SW480 (cell line): ENCODE measurements at places on chromosomes 1 and 21.

GRCh38 chr21:30337772-30338171 is 278 bp upstream of the KRTAP27-1 start:
- DNase-seq, result no peak

GRCh38 chr1:196637606-196638005 is 14.2 kb upstream of the CFH start:
- DNase-seq, result no peak

- DNase-seq, result no peak
These were observed 397.5 kb upstream of the PLXNA2 start for GRCh38 chr1:208641579-208642280.

DNA sequence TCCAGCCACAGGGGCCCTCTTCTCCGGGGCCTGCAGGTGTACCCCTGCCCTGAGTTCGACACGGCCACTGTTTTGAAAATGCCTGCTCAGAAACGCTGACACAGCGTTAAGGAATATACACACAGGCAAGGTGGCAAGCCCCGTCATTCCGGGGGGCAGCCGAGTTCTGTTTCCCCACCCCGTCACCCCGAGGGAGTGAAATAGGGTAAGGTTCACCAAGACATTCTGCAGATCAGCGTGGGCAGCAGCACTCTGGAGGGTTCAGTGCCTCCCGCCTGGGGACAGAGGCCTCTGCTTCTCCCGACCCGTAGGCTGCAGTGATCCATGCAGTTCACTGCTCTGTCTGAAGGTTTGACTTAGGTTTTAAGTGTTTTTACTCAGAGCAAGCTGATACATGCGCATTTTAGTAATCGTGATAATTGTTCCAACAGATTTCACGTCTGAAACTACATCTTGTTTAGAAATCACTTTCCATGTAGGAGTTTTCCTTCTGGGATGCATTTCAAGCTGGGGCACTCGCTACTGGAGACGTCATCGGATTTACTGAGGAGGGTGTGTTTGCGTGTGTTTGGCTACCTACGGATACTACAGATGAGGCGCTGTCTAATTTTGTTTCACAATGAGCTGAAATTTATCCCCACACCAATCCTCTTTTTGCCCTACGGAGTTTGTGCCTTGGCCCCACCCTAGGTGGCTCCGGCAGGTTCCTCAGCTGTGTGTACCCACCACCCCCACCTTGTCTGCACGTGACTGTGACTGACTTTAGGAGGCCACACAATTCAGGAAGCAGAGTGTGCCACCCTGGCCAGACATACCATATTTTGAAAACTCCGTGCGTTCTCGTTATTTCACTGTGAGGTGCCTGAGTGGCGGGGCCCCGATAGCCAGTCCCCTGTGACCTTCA is 63.5 kb downstream of the AGPAT3 start:
- no peak for DNase-seq

GRCh38 chr21:31707499-31707898 is 24.4 kb downstream of the SCAF4 start:
- DNase-seq, result no peak

GRCh38 chr1:94236013-94236491 is 1.3 kb downstream of the ARHGAP29 start:
- DNase-seq, result no peak

GRCh38 chr1:31632649-31633048 is 12.0 kb downstream of the PEF1 start:
- DNase-seq, result no peak

DNA sequence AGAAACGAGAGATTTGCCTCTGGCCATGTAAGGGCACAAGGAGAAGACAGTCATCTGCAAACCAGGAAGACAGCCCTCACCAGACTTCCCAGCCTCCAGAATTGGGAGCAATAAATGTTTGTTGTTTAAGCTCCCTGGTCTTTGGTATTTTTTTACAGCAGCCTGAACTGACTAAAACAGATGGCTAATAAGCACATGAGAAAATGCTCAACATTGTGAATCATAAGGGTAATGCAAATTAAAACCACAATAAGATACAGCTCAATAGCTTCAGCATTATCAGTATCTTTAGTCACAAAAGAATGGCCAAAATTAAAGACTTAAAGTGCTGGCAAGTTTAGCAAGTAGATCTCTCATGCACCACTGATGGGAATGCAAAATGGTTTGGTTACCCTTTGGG is 11.7 kb downstream of the UBE2G2 start:
- DNase-seq, result no peak

GRCh38 chr1:19186001-19186400 is 24.1 kb downstream of the UBR4 start:
- no peak for DNase-seq

- no peak for DNase-seq
These were observed 214.5 kb downstream of the TBX15 start for GRCh38 chr1:118773656-118774055.

DNA sequence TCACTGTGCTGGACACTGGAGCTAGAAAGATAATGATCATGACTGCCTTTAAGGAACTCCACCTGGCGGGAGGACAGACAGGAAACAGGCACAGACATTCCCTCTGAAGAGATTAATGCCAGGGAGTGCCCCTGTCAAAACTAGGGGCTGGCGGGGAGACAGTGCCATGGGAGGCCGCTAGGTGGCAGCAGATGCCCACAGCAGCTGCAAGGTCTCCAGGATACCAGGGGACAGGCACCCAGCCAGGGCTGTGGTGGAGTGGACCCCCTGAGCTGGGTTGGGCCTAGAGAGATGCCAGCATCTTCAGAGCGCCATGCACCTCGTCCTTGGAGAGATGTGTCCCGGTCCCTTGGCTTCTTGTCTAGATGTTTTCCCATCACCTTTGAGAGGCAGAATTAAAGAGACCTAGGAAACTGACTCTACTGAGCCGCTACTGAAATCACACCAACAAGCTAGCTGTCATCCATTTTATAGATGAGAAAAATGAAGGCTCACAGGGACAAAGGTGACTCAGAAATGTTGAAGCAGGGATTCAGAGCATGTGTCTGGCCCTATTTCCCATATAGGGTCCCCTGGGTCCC is 3.6 kb downstream of the REN start:
- DNase-seq, result peak; percentile 82

DNA sequence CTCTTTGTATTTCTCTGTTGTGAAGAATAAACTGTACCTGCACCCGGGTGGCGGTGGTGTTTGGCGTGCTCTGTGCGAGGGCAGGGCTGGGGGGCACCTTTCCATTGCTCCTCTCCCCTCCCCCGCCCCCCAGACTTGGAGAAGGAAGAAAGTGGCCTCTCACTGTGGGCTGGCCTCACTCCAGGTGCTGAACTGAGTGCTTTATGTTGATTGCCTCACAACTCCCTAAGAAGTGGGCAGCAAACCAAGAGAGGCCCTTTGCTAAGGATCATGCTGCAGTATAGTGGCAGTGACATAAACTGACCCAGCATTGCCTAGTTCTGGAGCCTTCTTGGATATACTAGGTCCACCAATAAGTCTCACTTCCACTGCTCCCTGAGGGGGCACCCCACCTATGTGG is 20.2 kb downstream of the A3GALT2 start:
- DNase-seq, result no peak

DNA sequence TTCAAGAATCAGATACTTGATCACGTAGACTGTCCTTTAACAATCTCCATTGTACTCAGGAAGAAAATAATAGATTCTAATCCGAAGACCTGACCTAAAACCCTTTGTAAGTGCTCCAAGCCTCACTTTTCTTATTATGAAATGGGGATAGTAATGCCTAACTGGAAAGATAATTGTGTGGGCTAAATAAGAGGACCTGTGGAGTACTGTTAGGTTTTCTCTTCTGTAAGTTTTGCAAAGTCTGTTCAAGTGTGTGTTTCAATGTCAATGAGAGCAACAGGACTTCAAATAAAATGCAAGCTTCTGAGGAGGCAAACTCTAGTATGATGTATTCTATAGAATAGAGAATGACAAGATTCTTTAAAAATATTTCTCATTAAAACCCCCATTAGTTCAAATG is 348.6 kb downstream of the USP25 start:
- DNase-seq, result no peak

- no peak for DNase-seq
These were observed 221.4 kb upstream of the L1TD1 start for GRCh38 chr1:61973100-61973837.

GRCh38 chr1:32208469-32208868 is 420 bp upstream of the DCDC2B start:
- no peak for DNase-seq

- no peak for DNase-seq
These were observed 224.6 kb upstream of the RAB4A start for GRCh38 chr1:229046251-229046853.

- no peak for DNase-seq
These were observed 1.9 kb upstream of the GPR88 start for GRCh38 chr1:100536031-100536430.

- DNase-seq, result no peak
These were observed 4.8 kb upstream of the IL24 start for GRCh38 chr1:206892351-206892984.

GRCh38 chr21:43754948-43755781 is 20.9 kb downstream of the CSTB start:
- no peak for DNase-seq

DNA sequence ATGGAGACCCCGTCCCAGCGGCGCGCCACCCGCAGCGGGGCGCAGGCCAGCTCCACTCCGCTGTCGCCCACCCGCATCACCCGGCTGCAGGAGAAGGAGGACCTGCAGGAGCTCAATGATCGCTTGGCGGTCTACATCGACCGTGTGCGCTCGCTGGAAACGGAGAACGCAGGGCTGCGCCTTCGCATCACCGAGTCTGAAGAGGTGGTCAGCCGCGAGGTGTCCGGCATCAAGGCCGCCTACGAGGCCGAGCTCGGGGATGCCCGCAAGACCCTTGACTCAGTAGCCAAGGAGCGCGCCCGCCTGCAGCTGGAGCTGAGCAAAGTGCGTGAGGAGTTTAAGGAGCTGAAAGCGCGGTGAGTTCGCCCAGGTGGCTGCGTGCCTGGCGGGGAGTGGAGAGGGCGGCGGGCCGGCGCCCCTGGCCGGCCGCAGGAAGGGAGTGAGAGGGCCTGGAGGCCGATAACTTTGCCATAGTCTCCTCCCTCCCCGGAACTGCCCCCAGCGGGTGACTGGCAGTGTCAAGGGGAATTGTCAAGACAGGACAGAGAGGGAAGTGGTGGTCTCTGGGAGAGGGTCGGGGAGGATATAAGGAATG is 505 bp downstream of the LMNA start:
- no peak for DNase-seq

DNA sequence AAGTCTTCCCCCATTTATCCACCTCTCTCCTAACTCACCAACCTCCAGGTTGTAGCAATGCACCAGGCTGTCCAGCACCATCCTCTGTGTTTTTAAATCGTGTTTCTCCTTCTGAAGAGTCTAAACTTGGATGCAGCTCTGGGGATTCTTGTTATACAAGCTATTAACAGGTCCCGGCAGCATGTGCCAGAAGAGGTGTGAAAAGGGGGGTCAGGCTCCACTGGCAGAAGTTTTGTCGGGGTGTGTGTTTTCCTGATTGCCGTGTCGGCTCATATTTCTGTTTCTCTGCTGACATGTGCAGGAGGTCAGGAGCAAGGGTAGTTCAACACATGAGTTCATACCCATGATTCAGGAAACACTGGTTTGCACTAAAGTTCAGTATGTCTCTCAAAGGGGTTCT is 658.6 kb upstream of the CAMK1G start:
- no peak for DNase-seq

DNA sequence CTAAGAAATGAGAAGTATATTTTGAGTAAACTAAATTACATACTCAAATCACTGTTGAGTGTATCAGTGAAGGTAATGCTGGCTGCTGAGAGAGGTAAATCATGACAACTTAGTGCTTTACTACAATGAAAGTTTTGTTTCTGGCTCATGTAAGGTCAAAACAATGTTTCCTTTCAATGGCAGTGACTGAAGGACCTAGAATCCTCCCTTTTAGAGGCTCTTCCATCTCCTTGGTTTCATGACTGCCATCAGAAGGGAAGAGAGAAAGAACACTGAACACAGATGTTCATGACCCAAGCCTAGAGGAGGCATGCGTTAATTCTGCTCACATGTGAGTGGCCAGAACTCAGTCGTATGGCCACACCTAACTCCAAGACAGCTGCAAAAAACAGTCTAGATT is 130.6 kb downstream of the AKT3 start:
- no peak for DNase-seq

DNA sequence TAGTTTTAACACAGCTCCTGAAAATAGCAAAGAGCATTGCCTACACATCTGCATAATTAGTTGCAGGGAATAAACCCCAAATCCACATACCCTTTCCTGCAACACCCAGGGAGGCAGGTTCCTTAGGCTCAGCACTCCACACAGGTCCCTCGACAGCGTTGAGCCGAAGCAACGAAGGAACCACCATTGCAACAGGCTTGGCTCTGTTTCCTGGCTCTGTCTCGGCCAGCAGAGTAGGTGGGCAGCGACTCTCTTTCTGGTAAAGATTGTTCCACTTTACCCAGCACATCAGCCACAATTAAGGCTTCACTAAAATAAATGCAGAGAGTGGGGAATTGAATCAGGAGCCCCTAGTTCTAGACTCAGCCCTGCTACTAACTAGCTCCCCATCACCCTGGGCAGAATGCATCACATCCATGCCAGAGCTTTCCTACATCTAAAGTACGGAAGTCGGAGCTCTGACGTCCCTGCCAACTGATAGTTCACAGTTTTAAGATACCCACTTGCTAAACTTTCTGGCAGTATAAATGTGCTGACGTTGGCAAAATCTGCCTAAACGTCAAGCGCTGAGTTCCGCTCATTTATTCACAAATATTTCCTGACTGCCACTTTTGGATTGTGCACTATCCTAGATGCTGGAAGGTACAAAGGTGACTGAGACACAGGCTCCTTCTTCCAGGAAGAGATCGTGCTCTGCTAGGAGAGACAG is 79.0 kb upstream of the COA6 start:
- DNase-seq, result no peak

GRCh38 chr1:153293851-153294250 is 18.9 kb downstream of the PGLYRP3 start:
- DNase-seq, result no peak

DNA sequence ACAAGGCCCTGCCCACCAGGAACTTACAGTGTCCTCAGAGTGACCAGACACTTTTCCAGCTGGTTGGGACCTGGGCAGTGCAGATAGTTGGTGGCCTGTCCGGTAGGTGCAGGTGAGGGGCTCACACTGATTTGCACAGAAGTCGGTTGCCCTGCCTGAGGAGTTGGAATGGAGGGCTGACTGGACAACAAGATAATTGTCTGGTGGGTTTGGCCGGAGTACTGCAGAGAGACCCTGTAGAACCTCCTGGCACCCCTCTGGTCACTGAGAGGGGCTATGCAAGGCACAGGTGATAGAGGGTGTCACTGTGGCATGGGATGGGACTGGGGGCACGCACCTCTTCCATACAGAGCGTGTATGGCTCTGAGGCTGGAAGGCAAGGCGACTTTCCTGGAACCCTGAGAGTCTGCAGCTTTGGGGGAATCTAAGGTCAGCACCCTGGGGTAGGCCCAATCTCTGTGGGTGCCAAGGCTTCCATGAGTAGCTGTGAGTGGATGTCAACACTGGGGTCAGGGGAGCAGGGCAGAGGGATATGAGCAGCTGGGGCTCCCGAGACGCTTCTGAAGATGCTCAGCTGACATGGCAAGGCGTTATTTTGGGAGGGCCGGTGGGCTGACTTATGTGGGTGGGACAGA is 7.6 kb upstream of the PLA2G2D start:
- no peak for DNase-seq

GRCh38 chr1:118995312-118996016 is 7.3 kb upstream of the TBX15 start:
- no peak for DNase-seq
